ENCODE measurements at places on chromosomes 4 and X. TPM values are rescaled to one million over a fixed set of nuclear protein-coding genes. Genes with fewer than 3 reads are reported as not detected.

The MRFAP1L1 gene
- 64.3 TPM for polyA plus RNA-seq

The MAP7D2 gene
- polyA plus RNA-seq: not detected

- peak; percentile 34 for DNase-seq
Measured at GRCh38 chr4:75169427-75169826, 236.5 kb downstream of the PARM1 start.

- DNase-seq: no peak
Measured at GRCh38 chrX:30589146-30589888, 11.8 kb upstream of the TASL start.

- peak; percentile 37 for DNase-seq
Measured at GRCh38 chr4:24913119-24913485, 260 bp upstream of the CCDC149 start.

- peak; percentile 38 for DNase-seq
Measured at GRCh38 chr4:139735381-139736273, 70.0 kb downstream of the MGST2 start.

- DNase-seq: peak; percentile 22
Measured at GRCh38 chrX:71634366-71634765, 16.1 kb upstream of the CXCR3 start.

DNA sequence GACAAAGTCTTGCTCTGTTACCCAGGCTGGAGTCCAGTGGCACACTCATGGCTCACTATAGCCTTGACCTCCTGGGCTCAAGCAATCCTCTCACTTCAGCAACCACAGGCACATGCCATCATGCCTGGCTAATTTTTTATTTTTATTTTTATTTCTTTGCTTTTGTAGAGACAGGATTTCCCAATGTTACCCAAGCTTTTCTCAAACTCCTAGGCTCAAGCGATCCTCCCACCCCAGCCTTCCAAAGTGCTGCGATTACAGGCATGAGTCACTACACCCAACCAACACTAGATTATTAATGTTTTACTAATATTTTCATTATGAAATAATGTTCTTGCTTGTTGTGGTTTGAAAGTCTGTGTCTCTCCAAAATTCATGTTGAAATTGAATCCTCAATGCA is 5.2 kb upstream of the ACTRT1 start:
- no peak for DNase-seq

- peak; percentile 57 for DNase-seq
Measured at GRCh38 chrX:119516157-119516702, 48.0 kb downstream of the SLC25A5 start.

- no peak for DNase-seq
Measured at GRCh38 chr4:23369331-23369730, 520.5 kb downstream of the PPARGC1A start.

Measured in muscle of arm (tissue), 14 donors.